ENCODE measurements at places on chromosomes 3 and 15. TPM values are rescaled to one million over a fixed set of nuclear protein-coding genes. Genes with fewer than 3 reads are reported as not detected.

GRCh38 chr3:95424279-95424678, 1361.4 kb downstream of the NSUN3 start:
- H3K36me3 ChIP-seq, result no peaks in the 10 kb centered on the region
- H3K4me3 ChIP-seq, result no peak overlapping the region
- no peaks in the 10 kb centered on the region for H3K4me1 ChIP-seq
- DNase-seq, result no peak
- H3K27ac ChIP-seq, result no peak overlapping the region

GRCh38 chr3:184261854-184262763, 756 bp upstream of the CAMK2N2 start:
- no peak overlapping the region for H3K27ac ChIP-seq
- peak overlapping the region; percentile 55 for H3K4me3 ChIP-seq
- peaks cover 2% of the 10 kb centered on the region for H3K4me1 ChIP-seq
- DNase-seq, result peak; percentile 24
- 0 out of 2 replicates have a peak, but pooled peaks cover 2% of the 10 kb centered on the region for H3K36me3 ChIP-seq

DNA sequence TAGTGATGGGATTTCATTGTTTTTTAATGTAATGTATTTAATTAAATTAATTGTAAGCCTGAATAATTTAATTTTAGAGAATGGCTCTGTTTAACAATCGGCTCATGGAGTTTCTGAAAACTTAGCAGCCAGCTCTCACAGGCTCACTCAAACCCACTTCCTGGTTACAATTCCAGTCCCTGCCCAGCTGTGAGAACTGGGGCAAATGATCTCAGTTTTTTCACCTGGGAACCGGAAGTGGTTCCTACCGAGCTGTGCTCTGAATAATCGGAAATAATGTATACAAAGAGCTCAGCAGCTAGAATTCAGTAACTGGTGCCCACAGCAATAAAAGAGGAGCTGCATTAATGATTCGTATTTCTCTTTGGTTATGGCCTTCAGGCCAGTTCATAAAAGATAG, 244.3 kb upstream of the MCTP2 start:
- no peaks in the 10 kb centered on the region for H3K36me3 ChIP-seq
- H3K4me3 ChIP-seq, result no peak overlapping the region
- H3K27ac ChIP-seq, result no peak overlapping the region
- H3K4me1 ChIP-seq, result no peaks in the 10 kb centered on the region
- H3K27me3 ChIP-seq, result no peaks in the 10 kb centered on the region

GRCh38 chr3:140022066-140022770, 87.2 kb downstream of the CLSTN2 start:
- no peak overlapping the region for H3K27ac ChIP-seq
- DNase-seq, result no peak
- H3K4me1 ChIP-seq, result no peaks in the 10 kb centered on the region
- no peaks in the 10 kb centered on the region for H3K36me3 ChIP-seq
- no peaks in the 10 kb centered on the region for H3K27me3 ChIP-seq
- no peak overlapping the region for H3K4me3 ChIP-seq

GRCh38 chr15:78537266-78537905, 2.9 kb upstream of the PSMA4 start:
- no peak overlapping the region for H3K27ac ChIP-seq
- no peak overlapping the region for H3K4me3 ChIP-seq
- peaks cover 2% of the 10 kb centered on the region for H3K36me3 ChIP-seq

GRCh38 chr3:50610181-50610971, 1.2 kb downstream of the CISH start:
- H3K36me3 ChIP-seq, result peaks cover 16% of the 10 kb centered on the region
- DNase-seq, result no peak
- H3K27me3 ChIP-seq, result no peaks in the 10 kb centered on the region
- H3K4me3 ChIP-seq, result peak overlapping the region; percentile 81

- H3K27me3 ChIP-seq, result peaks cover 2% of the 10 kb centered on the region
- H3K27ac ChIP-seq, result no peak overlapping the region
- no peaks in the 10 kb centered on the region for H3K36me3 ChIP-seq
- DNase-seq, result peak; percentile 52
- H3K4me1 ChIP-seq, result peaks cover 10% of the 10 kb centered on the region
- H3K4me3 ChIP-seq, result no peak overlapping the region
Measured at GRCh38 chr3:150064971-150065370, 94.3 kb upstream of the PFN2 start.

DNA sequence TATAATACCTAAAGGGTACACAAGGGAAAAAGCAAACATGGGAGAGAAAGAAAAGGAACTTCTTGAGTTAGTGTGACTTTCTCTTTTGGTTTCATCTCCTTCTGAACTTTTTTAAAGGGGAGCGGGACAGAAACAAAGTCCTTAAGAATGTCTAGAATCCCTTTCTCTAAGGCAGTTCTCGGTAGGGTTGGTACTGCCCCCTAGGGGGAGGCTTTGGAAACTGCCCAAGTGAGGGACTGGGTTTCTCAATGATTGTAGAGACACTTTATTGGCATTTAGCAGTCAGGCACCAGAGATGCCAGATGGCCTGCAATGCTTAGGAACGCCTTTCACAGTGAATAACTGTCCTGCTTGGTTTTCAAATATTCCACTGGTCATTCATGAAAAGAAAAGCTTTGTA, 172.7 kb downstream of the WDR72 start:
- H3K27me3 ChIP-seq, result no peaks in the 10 kb centered on the region
- no peak overlapping the region for H3K4me3 ChIP-seq
- H3K4me1 ChIP-seq, result no peaks in the 10 kb centered on the region
- DNase-seq, result no peak
- no peak overlapping the region for H3K27ac ChIP-seq

DNA sequence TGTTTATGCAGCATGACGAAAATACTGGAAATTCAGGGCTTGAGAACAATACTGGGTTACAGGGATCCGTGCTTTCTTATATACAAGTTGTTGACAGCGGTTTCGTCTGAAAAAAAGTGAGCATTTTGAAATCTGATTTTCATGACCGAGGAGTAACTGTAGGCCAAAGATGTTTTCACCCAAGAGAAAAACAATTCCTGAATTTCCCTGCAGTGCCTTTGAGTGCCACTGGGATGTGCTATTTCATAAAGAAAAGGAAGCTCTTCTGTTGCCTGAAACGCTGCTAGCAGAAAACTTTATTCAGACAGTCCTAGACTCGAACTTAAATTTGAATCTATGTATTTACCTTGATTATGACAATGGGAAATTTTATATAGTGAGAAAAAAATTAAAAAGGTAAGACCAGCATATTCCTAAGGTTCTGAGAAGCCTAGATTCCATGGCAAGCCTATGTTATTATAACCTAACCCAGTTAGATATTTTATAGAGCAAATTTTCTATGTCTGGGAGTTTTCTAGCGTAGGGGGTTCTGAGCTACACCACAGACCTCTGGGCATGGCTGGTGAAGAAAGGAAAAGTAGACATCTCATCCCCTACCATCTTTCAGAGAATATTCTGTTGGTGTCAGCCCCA, 30.2 kb downstream of the KCNAB1 start:
- H3K36me3 ChIP-seq, result no peaks in the 10 kb centered on the region
- H3K27me3 ChIP-seq, result peaks cover 5% of the 10 kb centered on the region
- no peak overlapping the region for H3K4me3 ChIP-seq
- peak; percentile 64 for DNase-seq
- H3K27ac ChIP-seq, result no peak overlapping the region
- H3K4me1 ChIP-seq, result peaks cover 3% of the 10 kb centered on the region

DNA sequence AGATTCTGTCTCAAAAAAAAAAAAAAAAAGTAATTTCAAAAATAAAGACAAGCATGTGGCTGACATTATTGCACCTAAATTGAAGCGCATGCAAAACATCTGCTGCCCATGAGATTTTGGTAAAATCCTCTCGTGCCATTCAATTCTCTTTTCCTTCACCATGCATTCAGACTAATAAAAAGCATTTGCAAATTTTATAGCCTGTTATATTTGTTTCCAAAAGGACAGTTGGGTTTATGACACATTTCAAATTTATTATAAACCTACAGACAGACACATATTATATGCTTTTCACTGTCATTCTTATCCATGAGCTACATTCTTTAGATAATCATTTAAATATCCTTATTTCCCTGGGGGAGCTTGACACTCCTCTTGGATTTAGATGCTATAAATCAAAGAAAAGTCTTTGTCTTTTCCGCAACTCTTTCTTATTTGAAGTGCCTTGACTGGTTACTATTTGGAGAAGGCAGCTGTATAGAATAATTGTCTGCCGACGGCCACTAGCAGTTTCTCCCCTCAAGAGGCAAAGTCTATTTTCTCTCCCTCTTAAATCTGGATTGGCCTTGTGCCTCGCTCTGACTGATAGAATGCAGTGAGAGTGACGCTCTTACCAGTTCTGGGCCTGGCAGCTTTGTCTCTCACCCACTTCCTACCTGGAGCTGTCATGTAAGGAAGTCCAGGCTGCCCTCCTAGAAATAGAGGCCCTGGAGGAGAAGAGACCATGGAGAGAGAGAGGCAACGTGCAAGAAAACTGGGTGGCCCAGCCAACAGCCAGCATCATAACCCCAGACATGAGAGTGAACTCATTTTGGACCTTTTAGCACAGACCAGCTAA, 6.8 kb upstream of the LRIG1 start:
- H3K4me3 ChIP-seq, result no peak overlapping the region
- DNase-seq, result no peak
- no peak overlapping the region for H3K27ac ChIP-seq
- H3K36me3 ChIP-seq, result no peaks in the 10 kb centered on the region

- no peak overlapping the region for H3K27ac ChIP-seq
- no peaks in the 10 kb centered on the region for H3K4me1 ChIP-seq
- no peak for DNase-seq
- no peak overlapping the region for H3K4me3 ChIP-seq
Measured at GRCh38 chr3:134932035-134932434, 137.0 kb downstream of the EPHB1 start.

DNA sequence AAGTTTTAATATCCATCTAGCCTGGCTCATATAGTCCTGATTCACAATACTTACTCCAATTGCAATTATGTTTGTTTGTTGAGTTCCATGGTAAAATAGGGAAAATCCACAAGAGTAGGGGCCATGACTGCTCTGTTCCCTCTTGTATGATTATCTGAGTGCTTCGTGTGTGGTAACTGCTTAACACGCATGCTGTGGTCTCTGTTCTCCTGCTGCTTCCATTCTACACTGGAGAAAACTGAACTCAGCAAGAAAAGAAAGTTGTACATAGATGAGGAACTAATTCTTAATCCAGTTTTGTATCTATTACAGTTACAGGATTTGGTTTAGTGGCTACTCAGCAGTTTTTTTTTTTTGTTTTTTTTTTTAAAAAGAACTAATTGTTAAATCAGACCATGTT, 223.0 kb upstream of the SATB1 start:
- H3K27ac ChIP-seq, result no peak overlapping the region
- no peaks in the 10 kb centered on the region for H3K4me1 ChIP-seq
- no peaks in the 10 kb centered on the region for H3K36me3 ChIP-seq

DNA sequence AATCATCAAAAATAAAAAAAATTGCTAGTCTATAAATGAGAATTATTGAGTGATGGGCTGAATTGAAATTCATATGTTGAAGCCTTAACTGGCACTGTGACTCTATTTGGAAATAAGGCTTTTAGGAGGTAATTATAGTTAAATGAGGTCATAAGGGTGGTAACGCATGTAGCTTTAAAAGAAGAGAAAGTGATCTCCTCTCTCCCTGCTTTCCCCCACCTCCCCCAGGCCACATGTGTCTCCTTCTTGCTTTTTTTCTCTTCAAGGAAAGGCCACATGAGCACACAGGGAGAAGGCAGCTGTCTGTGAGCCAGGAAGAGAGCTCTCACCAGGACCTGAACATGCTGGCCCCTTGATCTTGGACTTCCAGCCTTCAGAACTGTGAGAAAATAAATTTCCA, 48.2 kb upstream of the ARPP19 start:
- H3K27me3 ChIP-seq, result no peaks in the 10 kb centered on the region
- peaks cover 15% of the 10 kb centered on the region for H3K36me3 ChIP-seq
- H3K4me1 ChIP-seq, result no peaks in the 10 kb centered on the region
- DNase-seq, result no peak
- H3K4me3 ChIP-seq, result no peak overlapping the region
- H3K27ac ChIP-seq, result no peak overlapping the region

GRCh38 chr3:71533588-71533987, 49.9 kb downstream of the FOXP1 start:
- no peak overlapping the region for H3K4me3 ChIP-seq
- peaks cover 16% of the 10 kb centered on the region for H3K4me1 ChIP-seq
- H3K27ac ChIP-seq, result no peak overlapping the region
- DNase-seq, result no peak
- H3K27me3 ChIP-seq, result no peaks in the 10 kb centered on the region

DNA sequence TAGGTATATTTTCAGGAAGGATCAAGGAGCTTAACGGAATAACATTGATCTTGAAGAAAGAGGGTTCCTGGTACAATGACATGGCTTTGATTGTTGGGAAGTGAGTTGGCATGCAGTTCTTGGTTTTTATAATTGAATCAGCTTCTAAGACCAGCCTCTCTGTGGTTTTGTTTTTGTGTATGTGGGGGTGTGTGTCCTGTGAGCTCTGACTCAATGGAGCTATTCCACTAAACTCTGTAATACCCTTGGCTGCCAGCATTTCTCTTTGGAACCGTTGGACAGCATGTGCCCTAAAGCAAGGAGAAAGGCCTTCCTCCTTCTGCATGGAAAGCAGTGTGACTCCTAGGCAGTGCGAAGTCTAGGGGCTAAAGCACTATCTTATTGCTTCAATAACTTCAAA, 124.8 kb downstream of the EDEM1 start:
- H3K4me1 ChIP-seq, result no peaks in the 10 kb centered on the region
- no peak overlapping the region for H3K4me3 ChIP-seq
- H3K36me3 ChIP-seq, result no peaks in the 10 kb centered on the region

- no peak overlapping the region for H3K4me3 ChIP-seq
- H3K4me1 ChIP-seq, result peaks cover 5% of the 10 kb centered on the region
Measured at GRCh38 chr3:29319262-29319661, 38.4 kb downstream of the RBMS3 start.

DNA sequence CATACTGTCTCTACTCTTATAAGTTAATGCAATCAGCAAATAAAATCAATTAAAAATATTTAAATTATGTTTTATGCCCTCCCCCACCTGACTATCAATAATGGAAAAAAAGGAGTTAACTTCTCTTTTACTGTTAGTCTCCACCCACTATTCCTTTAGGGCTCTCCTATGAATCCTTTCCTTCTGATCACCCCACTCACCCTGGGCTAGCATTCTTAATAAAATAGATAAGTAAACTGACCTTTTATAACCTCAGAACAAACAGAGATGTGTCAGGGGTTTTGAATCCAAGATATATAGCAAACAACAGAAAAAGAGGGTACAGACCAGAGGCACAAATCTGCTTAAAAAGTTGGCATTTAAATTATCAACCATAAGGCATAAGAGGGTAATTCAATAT, 116.1 kb upstream of the PLXND1 start:
- H3K27me3 ChIP-seq, result no peaks in the 10 kb centered on the region
- no peak for DNase-seq
- no peaks in the 10 kb centered on the region for H3K36me3 ChIP-seq
- peaks cover 4% of the 10 kb centered on the region for H3K4me1 ChIP-seq
- H3K4me3 ChIP-seq, result no peak overlapping the region

FGD5 gene
- not detected for total RNA-seq

NR2C2 gene
- 17.2 TPM for total RNA-seq

IL17RB gene
- total RNA-seq, result under 0.01 TPM

WNT7A gene
- total RNA-seq, result not detected

STXBP5L gene
- total RNA-seq, result not detected

PRSS50 gene
- not detected for total RNA-seq

TMEM207 gene
- total RNA-seq, result not detected

CCDC54 gene
- not detected for total RNA-seq

SYNPR gene
- total RNA-seq, result not detected
